ENCODE measurements at places on chromosomes 1 and 21.

GRCh38 chr21:41878831-41879189 lies 334 bp downstream of the PRDM15 start:
- DNase-seq, result peak; percentile 90

GRCh38 chr1:186301448-186301847 lies 73.6 kb downstream of the TPR start:
- no peak for DNase-seq

GRCh38 chr1:43978551-43979260 lies at the start of gene B4GALT2:
Gene B4GALT2, plus strand, starts transcription at chr1:43979210. Its CDS starts 1,951 bp downstream, at chr1:43981161.
- peak; percentile 66 for DNase-seq

GRCh38 chr1:97986041-97987005 lies 65.5 kb upstream of the DPYD start:
- no peak for DNase-seq

GRCh38 chr1:15243275-15244043 lies 3.6 kb upstream of the FHAD1 start:
- no peak for DNase-seq

DNA sequence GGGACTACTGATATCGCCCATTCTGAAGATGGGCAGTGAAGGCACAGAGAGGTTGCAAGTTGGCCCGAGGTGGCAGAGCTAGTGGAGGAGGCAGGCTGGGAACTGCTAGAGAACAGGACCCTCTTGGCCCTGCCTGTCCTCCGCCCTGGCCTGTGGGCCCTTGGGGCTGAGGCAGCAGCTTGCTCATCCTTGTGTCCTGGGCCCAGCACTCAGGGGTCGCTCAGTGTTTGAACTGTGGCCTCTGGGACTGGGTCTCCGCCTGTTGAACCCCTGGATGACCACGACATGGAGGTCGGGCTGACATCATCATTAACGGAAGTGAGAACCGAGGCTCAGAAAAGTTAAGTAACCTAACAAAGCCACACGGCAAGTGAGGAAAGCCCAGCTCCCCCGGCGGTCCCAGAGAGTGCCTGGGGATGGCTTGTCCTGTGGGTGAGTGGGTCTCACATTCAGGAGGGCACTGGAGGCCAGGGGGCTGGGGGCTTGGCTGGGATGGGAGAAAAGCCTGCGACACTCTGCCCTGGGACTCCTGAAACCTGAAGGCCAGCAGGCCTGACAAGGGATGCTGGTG lies 23.0 kb upstream of the DDOST start:
- DNase-seq, result no peak

- DNase-seq, result peak; percentile 90
Observed at GRCh38 chr1:61184040-61184713, 101.8 kb downstream of the NFIA start.

GRCh38 chr1:6052543-6053205 lies 7.0 kb downstream of the KCNAB2 start:
- peak; percentile 59 for DNase-seq

GRCh38 chr1:213996320-213997037 lies 8.7 kb downstream of the PROX1 start:
- DNase-seq, result peak; percentile 77

DNA sequence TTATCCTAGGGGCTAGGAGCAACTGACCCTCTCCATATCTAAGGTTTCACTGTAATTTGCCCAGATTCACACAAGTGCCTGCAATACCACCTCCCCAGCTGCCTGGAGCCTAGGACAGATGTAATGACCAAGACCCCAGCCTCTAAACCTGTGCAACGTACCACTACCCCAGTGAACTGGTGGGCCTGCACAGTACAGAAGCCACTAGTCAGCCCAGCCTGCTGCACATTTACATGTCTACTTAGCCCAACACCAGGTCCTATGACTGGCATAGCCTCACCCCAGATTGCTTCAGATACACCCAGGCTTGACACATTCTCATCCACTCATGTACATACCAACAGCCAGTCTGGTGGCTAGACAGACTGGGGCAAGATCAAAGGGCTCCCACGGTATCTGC lies 1336.6 kb downstream of the BRINP3 start:
- DNase-seq, result no peak

DNA sequence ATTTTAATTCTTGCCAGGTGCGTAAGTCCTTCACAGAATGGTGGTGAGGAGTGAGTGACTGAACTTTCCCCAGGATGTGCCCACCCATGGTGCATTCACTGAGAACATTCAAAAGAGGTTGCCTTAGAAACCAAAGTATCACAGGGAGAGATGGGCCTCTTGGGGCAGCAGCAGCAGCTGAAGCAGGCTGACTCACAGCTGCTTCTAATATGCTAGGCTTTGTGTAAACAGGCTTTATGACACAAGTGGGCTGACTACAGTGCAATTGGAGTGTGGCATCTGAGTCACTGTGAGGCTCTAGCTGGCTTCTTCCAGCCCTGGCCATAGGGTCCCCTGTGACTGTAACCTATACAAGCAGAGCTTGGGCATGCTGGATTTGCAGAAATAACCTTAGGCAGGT lies 12.6 kb downstream of the PIGP start:
- DNase-seq, result peak; percentile 73

DNA sequence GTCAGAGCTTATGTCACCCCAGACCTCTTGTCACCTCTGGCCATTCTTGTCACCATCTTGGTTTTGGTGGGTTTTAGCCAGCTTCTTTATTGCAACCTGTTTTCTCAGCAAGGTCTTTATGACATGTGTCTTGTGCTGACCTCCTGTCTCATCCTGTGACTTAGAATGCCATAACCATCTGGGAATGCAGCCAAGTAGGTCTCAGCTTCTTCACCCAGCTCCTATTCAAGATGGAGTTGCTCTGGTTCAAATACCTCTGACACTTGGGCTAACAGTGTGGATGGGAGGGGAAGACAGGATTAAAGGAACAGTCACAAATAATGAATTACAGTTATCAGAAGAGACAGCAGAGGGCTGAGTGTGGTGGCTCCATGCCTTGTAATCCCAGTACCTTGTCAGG lies 30.5 kb upstream of the PIK3CD start:
- DNase-seq, result no peak

- no peak for DNase-seq
Observed at GRCh38 chr1:218336328-218336727, 8.8 kb upstream of the TGFB2 start.

DNA sequence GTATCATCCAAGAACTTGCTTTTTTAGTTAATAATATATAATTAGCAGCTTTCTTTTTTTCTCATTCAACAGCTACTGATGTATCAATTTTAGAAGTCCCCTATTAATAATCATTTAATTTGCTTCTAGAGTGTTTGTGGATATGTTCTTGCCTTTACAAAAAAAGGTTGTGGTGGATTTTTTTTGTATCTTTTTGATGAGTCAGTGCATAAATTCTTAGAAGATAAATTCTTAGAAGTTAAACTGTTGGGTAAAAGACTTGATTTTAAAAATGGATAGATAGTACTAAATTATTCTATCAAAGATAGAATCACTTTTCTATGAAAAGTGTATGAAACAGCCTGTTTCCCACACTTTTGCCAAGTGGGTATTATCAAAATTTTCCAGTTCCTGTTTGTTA lies 11.9 kb downstream of the FGGY start:
- DNase-seq, result no peak

GRCh38 chr1:44047131-44047530 lies 15.9 kb upstream of the SLC6A9 start:
- DNase-seq, result no peak

GRCh38 chr1:86750076-86750475 lies 45.7 kb downstream of the SH3GLB1 start:
- DNase-seq, result no peak

- no peak for DNase-seq
Observed at GRCh38 chr1:239841631-239842030, 250.1 kb upstream of the FMN2 start.

GRCh38 chr1:230201445-230201844 lies 134.4 kb downstream of the GALNT2 start:
- no peak for DNase-seq

DNA sequence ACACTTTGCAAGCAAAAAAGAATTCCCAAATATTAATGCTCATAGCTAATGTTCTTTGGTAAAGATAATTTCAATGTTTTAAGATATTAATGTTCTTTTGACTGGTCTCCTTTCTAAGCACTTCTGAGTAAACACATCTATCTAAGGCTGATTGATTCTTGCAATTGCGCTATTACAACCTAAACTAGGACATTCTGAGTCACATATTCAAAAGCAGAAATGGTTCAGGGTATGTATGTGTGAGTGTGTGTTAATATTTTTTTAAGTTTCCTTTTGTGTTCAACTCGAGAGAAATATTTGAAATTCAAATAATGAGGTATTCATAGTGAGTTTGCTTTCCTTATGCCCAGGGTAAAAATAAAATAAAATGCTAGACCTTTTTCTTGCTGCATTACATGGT lies 203.6 kb upstream of the GRIK3 start:
- no peak for DNase-seq

GRCh38 chr1:109468903-109469302 lies 2.6 kb downstream of the SYPL2 start:
- DNase-seq, result no peak

DNA sequence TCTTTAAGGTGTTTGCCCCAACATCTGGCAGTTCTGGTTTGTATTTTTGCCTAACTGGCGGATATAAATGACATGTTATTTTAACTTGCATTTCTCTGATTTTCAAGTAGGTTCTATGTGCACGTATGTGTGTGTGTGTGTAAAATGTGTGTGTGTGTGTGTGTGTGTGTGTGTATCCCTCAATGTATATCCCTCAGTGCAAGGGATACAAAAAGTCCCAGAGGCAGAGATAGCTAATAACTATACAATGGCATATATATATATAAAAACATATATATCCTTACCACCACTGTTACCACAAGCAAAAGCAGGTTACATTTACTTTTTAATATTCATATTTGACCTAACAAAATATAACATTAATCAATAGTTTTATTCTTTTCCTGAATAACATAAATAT lies 95.0 kb upstream of the NR5A2 start:
- DNase-seq, result no peak

GRCh38 chr1:233540816-233541215 lies 73.1 kb upstream of the KCNK1 start:
- no peak for DNase-seq

- DNase-seq, result no peak
Observed at GRCh38 chr21:42338729-42339715, 11.8 kb downstream of the TFF2 start.
